ENCODE measurements at places on chromosomes 5 and 9.

DNA sequence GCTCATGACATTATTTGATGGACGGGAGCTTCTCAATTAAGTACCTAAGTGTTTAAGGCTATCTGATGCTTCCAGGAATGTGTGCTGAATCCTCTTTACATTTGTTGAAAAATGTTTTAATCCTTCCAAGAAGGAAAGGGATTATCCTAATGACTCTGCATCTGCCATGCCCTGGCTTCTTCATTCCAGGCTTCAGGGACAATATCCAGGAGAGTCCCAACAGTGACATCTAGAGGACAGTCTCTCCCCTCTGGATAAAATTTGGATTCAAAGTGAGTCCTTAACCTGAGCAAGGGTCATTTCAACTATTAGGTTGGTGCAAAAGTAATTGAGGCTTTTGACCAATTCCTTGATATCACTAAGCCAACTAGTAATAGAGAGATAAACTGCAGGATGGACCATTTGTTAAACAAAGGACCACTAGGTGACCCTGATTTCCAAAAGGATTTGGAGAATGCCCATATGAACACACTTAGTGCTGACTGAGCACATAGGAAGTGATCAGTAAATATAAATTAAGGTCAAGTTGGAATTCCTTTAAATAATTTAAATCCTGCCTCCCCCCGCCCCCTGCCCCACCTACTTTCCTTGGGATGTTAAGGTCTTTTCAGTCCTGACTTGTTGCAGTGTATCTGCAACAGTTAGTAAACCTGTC, 19.1 kb downstream of the TNFSF8 start:
- no peak for DNase-seq

GRCh38 chr5:143695941-143696340, 116.0 kb upstream of the HMHB1 start:
- DNase-seq = no peak

GRCh38 chr9:20823051-20823450, 139.0 kb downstream of the FOCAD start:
- no peak for DNase-seq

GRCh38 chr5:139389701-139390638, at the start of gene MZB1:
TSS of gene MZB1 (minus strand) at chr5:139389913. CDS start at chr5:139389856, 57 bp downstream.
- DNase-seq = no peak

DNA sequence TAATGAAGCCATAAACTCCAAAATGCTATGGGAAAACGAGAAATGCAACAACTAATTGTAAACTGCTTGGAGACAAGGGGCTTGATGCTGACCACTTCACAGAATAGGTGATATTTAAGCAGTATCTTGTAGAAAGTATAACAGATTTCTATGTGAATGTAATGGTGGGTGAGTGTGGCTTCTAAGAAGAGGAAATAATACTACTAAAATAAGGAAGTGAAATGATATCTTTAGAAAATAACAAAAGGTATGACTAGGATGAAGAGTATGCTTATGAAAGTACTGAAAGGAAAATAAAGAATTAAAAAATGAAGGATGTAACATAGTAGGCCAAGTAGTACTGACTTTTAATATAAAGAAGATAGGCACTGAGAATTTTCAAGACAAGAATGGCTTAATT, 94.2 kb downstream of the AGTPBP1 start:
- DNase-seq = no peak
